Effector CD4-positive, alpha-beta T cell (primary cell): ENCODE measurements at places on chromosomes 7 and 10.

- no peak for DNase-seq
These were observed 11.3 kb upstream of the TRPV6 start for GRCh38 chr7:142896741-142897379.

DNA sequence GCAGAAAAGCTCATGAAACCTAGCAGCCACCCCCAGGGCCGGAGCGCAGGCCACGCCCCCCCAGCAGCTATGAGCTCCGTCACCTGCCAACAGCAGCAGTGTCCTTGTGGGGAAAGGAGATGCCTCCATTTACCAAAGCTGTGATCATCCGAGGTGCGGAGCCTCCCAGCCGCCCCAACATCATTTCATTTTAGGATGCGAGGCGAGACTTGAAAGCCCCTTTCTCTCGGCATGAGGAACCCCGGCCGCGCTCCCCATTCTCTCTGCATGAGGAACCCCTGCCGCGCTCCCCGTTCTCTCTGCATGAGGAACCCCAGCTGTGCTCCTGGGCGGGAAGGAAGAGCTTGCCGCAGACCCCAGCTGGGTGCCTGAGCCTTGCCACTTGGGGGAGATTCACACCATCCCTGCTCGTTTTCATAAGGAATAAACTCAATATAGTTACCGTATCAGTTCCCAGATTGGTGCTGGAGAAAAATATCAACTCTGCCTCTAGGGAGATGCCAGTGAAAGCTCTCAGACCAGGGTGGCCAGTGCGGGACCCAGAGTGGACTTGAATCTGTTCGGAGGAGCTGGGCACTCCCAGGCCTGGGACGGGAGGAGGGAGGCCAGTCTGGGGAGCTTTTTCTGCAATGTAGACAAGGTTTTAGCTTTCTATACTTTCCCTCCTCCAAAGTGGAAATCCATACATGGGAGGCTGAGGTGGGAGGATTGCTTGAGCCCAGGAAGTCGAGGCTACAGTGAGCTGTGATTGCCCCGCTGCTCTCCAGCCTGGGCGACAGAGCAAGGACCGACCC, 35.0 kb downstream of the JAKMIP3 start:
- no peak for DNase-seq

GRCh38 chr10:131909014-131909808, 8.4 kb downstream of the PPP2R2D start:
- DNase-seq = no peak

DNA sequence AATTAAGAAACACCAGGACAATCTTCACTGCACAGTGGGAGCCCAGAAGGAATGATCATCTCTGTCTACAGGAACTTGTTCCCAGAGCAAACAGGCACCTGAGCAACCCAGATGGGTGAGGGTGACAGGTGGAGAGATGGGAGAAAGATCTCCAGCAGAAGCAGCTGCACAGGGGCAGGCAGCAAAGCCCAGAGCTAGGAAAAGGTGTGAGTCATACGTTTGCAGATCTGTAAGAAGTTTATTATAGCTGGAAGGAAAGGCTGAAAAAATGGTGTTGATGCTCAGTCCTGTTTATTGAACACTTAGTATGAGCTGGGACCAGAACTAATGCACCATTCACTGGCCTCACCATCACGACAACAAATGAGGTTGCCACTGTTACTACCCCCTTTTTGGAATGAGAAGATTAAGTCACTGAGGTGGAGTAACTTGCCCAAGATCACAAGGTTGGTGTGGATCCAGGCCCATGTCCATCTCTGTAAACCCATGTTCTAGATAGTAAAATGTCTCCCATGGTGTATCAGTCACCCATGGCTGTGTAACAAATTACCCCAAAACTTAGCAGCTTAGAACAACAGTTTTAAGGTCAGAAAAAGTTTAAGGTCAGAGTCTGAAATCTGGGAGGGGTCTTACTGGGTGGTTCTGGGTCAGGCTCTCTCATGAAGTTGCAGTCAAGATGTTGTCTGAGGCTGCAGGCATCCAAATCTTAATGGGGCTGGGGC, 506.9 kb downstream of the RPS24 start:
- no peak for DNase-seq

DNA sequence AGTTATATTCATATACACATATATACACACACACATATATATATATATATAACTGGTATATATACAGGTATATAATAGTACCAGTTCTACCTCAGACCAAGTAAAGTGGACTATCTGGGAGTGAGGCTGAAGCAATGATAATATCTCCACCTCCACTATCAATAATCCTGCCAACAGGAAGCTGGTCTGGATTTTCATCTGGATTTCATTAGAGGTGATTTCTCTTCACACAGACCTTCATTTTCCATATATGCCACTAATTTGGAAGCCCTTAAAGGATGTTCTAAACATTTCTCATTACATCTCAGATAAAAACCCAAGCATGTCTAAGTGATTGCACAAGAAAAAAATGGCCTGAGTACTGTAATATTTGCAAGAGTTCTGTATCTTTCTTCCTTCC, 1.7 kb upstream of the SLC35B4 start:
- DNase-seq = no peak
